Tibial nerve (tissue), 4 donors: ENCODE measurements at places on chromosomes 12 and 14. TPM values are rescaled to one million over a fixed set of nuclear protein-coding genes. Genes with fewer than 3 reads are reported as not detected.

DENND5B gene
- total RNA-seq, result 55.7 TPM

- no peak for DNase-seq
Observed at GRCh38 chr12:52056801-52057637, 5.8 kb downstream of the NR4A1 start.

DNA sequence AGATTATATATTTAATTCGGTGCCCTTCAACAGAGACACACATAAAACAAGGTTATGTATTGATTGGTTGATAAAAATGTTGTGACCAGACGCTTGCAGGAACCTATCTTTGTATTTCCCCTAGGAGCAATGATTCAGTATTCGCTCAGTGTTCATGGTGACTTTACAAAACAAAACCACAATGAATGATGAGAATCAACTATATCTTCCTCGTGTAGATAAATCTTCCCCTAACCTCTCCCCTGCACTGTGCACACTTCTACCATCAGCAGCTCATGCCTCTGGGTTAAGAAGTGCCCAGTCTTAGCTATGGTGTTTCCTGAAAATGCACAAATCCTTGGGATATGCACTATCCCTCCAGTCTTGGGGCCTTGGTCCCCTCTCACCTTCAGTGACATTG lies 16.3 kb downstream of the RIN3 start:
- DNase-seq, result no peak

DNA sequence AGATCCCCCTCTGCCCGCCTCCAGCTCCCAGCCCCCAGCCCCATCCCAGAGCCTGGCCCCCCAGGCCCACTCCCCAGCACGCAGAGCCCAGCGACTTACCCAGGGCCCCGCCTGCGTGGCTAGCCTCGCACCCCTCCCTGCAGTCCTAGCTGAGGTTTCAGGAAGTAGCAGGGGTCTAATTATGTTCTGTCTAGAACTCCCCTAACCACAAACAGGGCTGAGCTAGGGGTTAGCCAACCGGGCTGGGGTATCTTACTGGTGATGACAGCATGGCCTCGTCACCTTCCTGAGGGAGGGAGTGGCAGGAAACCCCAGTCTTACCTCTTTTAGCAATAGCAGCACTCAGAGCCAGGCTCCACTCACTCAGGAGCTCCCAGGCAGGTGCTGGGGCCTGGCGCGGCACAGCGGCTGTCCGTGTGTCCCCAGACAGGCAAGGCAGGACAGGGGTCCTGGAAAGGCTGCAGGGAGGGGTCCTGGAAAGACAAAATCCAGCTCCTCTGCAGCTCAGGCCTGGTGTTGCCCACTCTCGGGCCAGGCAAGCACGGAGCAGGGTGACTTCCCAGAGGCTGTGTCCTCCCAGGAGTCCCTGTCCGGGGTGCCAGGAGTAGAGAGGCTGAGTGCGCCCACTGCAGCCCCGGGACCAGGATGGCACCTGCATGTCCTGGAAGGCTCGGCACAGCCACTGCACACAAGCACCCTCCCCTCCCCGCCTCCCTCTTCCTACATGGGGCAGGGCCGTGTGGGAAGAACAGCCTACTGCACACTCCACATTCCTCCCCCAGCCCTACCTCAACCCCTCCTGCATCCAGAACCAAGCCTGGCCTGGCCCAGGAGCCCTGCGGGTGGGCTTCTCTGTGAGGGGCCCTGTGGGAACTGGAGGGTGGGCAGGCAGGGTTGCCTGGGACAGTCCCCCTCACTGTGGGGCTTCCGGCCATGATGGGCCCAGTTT lies at the start of gene GPR132:
Gene GPR132, minus strand, starts transcription at position 151 of the 949 bp plus-strand sequence. CDS start 10,010 bp downstream, outside the sequence.
- DNase-seq, result no peak

DNA sequence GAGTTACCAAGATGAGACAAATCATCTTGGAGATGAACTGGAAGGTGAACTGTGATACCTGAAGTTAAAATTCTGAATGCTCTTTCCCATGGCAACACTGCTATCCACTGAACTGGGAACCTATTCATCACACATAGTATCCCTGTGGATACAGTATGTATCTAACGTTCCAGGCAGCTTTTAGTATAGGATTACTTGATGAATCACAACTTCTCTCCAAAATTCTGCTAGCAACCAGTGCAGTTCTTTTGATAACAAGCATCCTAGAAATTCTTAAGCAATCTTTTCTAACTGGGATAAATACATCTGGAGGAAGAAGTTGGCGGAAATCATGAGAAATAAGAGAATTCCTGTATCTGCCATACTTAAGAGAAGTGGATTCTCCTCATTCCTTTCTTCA lies 66.4 kb downstream of the PAWR start:
- DNase-seq, result no peak

DNA sequence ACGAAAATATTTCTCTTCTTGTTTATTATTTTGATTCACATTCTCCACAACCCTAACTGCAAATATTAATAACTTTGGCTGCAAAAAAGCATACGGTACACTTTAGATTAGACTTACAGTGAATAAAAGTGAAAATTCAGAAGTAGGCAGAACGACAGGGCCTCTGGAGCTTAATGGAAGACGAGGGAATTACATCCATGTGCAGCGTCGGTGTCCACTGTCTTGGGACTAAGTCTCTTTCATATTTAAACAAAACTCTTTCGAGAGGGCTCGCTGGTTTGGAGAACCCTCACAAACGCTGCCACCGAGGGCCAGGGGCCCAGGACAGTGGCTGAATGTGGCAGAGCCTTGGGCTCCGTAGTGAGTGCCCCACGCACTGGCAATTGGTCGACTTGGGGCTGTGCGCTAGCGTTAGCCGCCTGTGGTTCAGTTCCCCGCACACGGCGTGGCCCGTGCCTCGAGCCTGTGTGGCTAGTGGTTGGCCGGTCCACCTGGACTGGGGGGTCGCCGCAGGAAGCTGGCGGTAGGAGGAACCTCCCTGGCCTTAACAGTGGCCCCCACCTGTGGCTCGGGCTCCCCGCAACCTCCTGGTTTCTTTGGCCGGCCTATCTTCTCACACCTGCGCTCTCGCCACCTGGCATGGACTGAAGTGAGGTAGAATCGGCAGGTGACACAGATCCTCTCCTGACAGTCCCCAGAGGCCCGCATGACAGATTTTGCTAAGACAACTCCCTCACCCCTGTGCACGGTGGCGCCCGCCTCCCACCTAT lies 739 bp upstream of the PAX9 start:
- no peak for DNase-seq

DNA sequence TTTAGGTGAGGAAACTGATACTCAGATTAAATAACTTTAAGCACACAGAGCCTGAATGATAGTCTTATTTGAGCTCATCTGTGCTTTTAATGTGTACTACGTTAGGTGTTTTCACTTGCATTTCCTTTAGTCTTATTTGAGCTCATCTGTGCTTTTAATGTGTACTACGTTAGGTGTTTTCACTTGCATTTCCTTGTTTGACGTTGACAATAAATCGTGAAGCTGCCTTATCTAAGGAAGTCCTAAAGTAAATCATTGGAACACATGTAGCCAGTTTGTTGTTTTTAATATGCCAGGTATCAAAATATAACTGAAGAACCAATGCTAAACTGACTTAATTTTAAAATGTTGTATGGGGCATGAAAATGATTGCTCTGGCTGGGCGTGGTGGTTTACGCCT lies 2.0 kb downstream of the RAP1B start:
- no peak for DNase-seq

DNA sequence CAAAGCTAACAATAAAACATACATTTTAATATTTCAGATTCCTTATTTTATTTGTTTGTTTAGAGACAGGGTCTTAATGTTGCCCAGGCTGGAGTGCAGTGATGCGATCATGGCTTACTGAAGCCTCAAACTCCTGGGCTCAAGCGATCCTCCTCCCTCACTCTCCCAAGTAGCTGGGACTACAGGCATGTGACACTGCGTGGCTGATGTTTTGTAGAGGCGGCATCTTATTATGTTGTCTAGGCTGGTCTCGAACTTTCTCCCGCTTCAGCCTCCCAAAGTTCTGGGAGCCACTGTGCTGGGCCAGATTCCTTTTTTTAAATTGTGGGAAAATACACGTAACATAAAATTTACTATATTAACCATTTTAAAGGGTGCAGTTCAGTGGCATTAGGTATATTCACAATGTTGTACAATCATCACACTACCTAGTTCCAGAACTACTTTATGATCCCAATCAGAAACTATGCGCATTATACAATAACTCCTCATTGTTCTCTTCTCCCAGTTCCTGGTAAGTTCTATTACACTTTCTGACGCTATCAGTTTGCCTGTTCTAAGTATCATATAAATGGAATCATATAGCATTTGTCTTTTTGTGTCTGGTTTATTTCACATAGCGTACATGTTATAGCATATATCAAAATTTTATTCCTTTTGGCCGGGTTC lies 40.3 kb downstream of the ADIPOR2 start:
- DNase-seq, result no peak

GRCh38 chr12:6189028-6189427 lies 11.2 kb upstream of the CD9 start:
- DNase-seq, result no peak
